ENCODE measurements at places on chromosomes 3 and 15.

DNA sequence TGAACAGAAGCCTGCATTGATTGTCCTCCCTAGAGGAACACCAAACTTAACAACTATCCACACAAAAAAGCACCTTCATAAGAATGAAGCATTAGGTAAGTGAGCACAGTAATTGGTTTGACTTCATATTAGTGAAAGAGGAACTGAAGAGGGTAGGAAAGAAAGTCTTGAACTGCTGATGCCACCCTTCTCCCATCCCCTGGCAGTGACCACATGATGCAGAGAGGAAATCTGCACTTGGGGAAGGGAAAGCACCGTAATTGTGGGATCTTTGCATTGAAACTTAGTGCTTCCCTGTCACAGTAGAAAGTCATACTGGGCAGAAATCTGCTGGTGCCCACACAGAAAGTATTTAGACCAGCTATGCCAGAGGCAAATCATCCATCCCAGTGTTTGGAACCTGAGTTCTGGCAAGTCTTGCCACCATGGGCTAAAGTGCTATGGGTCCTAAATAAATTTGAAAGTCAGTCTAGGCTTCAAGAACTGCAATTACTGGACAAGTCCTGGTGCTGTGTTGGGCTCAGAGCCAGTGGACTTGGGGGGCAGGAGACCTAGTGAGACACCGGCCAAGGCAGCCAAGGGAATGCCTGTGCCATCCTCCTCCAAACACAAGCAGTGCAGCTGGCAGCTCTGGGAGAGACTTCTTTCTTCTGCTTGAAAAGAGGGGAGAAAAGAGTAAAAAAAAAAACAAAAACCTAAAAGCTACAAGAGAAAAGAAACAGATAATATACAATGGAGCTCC lies 63.6 kb downstream of the SLC15A2 start:
- DNase-seq: no peak

DNA sequence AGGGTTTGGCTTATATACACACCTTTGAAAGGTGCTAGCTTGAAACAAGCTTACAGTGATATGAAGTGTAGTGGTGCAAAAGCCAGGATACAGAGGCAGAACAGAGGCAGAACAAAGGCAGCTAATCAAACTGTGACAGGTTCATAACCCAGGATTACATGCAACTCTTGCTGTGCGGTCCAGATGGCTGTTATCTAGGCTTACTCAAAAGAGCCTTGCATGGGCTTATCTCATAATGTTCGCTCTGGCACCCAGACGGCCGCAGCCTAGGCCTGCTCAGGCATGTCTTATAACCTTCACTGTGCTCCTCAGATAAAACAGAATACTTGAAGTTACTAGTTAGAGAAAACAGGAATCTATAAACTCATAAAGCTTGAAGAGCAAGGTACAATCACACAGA lies 22.8 kb upstream of the NOX5 start:
- DNase-seq: no peak

DNA sequence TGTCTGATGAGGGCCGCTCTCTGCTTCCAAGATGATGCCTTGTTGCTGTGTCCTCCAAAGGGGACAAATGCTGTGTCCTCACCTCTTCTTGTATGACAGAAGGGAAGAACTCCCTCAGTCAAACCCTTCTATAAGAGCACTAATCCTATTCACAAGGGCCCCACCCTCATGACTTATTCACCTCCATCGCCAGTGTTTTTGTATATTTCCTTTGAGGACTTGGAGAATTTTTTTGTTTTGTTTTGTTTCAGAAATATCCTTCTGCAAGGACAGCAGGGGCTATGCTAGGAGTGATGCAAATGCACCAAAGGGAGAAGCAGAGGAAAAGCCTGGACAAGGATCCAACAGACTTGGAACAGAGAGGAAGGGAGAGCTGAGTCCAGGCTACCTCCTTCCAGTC lies 214.4 kb downstream of the TLE3 start:
- DNase-seq: no peak

DNA sequence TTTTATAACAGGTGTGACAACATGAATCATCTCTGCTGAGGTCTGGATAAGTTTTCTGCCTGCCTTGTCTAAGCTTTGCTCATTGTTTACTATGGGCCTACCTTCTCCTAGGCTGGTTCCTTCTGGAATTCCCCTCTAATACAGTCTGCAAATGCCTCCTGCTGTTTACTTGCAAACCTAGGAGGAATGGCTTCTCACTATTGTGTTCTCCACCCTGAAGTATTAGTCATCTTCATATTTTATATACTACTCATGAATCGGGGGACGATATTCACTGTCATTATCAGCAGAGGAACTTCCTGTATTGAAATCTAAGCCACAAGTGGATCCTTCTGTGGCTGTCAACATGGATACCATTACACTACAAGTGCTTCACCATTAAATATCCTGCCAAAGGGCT lies 154.8 kb downstream of the PLCL2 start:
- peak; percentile 36 for DNase-seq

GRCh38 chr15:35271371-35272043 lies 186.4 kb upstream of the NANOGP8 start:
- DNase-seq: no peak

- DNase-seq: no peak
Observed at GRCh38 chr15:68176601-68177000, 28.5 kb downstream of the CALML4 start.

DNA sequence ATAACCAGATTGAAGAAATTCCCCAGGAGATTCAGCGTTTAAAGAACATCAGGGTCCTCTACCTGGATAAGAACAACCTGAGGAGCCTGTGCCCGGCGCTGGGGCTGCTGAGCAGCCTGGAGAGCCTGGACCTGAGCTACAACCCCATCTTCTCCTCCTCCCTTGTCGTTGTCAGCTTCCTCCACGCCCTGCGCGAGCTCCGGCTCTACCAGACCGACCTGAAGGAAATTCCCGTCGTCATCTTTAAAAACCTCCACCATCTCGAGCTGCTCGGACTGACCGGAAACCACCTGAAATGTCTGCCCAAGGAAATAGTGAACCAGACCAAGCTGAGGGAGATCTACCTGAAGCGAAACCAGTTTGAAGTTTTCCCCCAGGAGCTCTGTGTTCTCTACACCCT lies 9.4 kb upstream of the LRRC34 start:
- no peak for DNase-seq

- no peak for DNase-seq
Observed at GRCh38 chr3:77380136-77380535, 340.2 kb downstream of the ROBO2 start.

DNA sequence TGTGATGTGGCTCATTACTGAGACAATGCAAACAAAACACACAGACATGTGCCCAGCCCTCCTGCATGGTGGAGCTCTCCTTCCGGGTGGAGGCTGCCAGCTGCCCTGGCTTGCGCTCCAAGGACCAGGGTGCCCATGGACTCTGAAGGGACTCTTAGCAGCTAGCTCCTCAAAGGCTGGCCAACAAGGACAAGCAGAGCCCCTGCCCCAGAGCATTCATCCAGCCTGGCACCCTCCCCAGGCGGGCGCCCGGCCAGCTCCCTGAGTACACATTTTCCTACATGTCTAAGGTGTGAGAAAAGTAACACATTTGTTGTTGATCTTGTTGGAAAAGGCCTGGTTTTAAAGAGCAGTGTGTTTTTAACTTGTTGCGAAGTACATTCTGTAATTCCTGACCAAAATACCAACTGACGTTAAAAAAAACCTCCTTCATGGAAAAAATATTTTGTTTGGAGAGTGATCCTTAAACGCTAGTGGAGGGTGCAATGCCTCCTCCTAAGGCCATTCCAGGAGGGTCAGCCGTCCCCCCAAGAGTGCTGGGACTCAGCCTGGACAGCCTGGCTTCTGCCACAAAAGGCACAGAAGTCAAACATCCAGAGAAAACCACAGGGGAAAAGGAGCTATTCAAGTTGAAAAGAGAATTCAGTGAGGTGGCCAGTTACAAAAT lies 86.9 kb downstream of the KLF15 start:
- no peak for DNase-seq

- DNase-seq: no peak
Observed at GRCh38 chr3:148230473-148230872, 467.2 kb upstream of the AGTR1 start.

- no peak for DNase-seq
Observed at GRCh38 chr3:163657088-163657487, 1421.2 kb downstream of the SI start.

DNA sequence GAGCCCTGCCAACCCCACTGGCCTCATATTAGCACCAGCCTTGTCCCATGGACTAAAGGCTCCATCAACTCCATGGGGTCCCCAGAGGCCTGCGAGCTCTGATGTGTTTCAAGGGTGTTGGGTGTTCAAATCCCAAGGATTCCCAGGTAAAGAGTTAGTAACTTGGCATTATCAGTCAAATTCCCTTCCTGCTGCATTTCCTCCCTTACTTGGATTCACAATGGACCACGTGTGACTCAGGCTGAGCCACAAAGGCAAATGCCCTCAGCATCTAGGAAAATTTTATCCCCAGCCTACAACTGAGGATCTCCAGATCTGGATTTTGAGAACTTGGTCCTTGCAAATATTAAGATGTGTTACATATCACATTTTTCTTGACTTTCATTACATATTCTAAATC lies 58.8 kb downstream of the GADL1 start:
- no peak for DNase-seq

DNA sequence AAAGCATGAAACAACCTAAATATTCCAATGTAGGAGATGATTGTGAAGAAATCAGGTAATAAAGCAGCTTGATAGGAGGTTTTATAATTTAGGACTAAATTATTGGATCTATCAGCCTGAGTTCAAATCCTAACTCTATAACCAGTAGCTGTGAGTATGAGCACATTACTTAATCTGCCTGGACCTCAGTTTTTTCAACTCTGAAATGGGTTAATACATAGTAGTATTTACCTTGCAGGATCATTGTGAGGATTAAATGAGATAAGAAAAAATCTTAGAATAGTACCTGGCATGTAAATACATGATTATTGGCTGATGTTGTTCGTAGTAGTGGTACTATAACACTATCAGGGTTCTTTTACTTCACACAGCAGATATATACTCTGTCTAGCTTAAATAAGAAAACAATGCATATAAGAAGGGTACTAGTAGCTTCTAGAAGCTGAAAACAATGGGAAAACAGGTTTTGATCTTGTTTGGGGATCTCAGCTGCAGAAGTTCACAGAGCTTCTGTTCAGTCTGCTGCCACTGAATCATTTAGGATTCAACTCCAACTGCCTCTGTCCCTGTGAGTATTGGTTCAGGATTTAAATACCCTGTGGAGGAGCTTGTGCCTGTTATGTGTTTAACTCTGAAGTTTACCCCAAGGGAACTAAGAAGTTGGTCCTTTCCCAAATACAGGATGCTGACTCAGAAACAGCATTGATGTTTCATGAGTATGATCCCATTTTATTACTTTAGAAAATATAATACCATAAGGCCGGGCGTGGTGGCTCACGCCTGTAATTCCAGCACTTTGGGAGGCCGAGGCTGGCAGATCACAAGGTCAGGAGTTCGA lies 34.2 kb downstream of the KAT2B start:
- peak; percentile 34 for DNase-seq

- no peak for DNase-seq
Observed at GRCh38 chr15:88635318-88635717, 3.5 kb upstream of the ISG20 start.

DNA sequence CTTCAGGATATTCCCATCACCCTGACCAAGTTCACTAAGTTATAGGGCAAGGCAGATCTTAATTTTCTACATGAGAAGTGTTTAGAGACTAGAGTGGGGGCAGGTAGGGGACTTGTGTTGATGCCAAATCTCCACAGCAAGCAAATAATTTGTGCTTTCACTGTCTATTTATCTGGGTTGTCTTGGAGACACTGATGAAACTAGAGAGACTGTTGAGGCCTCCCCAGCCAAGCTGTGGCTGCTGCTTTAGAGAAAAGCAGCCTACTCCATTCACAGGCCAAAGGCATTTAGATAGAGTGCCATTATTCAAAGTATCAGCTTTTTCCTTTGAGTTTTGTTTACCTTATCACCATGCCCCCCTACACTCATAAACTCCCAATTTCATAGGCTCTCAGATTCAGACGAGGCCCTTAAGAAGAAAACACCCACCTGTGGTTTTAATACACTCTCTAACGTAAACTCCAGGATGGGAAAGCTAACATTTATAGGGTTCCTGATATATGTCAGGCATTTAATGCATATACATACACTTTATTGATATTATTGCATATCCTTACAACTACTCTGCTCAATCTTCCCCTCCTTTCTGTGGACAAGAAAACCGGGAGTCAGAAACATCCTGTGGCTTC lies 130.4 kb upstream of the FOXB1 start:
- DNase-seq: no peak

DNA sequence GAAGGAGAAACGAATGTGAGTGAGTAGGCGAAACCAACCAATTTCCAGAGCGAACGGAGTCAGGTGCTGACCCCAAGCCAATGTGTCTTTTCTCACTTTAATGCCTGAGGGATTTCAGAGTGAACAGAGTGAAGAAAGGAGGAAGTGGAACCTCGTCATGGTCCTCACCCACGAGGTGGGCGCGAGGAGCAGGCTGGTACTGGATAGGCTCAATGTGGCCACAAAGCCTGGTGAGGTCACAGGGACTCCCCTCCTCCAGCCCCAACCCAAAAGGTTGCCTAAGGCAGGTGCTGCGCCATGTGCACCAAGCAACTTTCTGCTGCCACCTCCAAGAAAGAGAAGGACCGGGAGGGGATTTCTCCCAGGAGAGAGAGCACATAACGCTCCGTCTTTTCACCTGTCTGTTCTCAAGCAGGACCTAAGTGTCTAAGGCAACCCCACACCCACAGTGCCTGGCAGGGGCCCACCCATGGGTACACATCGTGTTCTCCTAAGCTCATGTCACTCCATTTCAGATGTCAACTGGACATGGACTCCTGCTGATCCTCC lies 3.8 kb downstream of the NRROS start:
- no peak for DNase-seq

GRCh38 chr15:36478561-36478960 lies 100.9 kb upstream of the CDIN1 start:
- no peak for DNase-seq

GRCh38 chr3:46883054-46883829 lies 5.7 kb downstream of the PTH1R start:
- DNase-seq: no peak

- no peak for DNase-seq
Observed at GRCh38 chr3:140443073-140443472, 234.8 kb upstream of the TRIM42 start.
